ENCODE measurements at places on chromosomes 6 and 20.

- DNase-seq = no peak
These were observed 102.6 kb downstream of the PERP start for GRCh38 chr6:138004430-138005287.

DNA sequence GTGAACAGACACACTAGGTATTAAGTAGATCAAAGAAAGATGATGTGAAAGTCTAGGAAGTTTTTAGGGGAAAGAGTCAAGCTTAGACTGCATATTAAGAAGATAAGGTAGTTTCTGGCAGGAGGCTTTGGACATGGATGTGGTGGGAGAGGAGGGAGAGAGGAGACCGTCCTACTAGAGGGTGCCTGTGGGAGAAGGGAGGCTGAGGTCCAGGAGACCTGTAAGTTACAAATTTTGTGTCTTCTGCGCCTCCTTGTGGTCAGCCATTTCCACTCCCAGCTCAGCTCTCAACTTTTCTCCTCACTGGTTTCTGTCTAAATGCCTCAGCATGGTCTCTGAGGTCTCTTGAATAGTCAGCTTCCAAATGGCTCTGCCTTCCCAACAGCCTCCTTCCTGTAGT, 193.5 kb downstream of the UNC5CL start:
- DNase-seq = no peak

- no peak for DNase-seq
These were observed 42.6 kb upstream of the FNDC1 start for GRCh38 chr6:159126590-159126989.

DNA sequence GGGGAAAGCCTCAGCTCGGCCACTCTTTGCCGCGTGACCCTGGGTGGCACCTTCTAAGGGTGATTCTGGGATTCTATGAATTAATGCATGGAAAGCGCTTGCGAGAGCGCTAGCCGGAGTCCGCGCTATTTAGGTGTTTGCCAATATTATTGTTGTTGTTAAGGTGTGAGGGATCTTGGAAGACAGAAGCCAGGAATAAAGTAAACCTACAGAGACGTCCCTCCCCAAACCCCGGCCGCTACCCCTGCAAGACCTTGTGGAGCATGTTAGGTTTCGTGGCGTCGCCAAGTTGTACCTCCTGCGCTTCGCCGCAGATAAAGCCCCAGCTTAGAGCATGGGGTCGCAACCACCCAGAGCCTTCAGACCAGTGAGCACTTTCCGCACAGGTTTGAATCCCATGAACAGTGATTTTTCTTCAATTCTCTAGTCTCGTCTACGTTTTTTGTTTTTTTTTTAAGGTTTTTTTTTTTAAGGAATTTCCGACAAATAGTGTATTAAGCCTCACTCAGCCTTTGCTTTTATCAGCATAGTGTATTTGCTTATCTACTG, 16.9 kb upstream of the ZSCAN9 start:
- DNase-seq = no peak

GRCh38 chr6:47165918-47166317, 123.8 kb upstream of the ADGRF1 start:
- DNase-seq = no peak

- no peak for DNase-seq
These were observed 24.0 kb downstream of the ADA start for GRCh38 chr20:44627364-44628010.

- DNase-seq = no peak
These were observed 21.3 kb downstream of the PLCB1 start for GRCh38 chr20:8153281-8153908.

DNA sequence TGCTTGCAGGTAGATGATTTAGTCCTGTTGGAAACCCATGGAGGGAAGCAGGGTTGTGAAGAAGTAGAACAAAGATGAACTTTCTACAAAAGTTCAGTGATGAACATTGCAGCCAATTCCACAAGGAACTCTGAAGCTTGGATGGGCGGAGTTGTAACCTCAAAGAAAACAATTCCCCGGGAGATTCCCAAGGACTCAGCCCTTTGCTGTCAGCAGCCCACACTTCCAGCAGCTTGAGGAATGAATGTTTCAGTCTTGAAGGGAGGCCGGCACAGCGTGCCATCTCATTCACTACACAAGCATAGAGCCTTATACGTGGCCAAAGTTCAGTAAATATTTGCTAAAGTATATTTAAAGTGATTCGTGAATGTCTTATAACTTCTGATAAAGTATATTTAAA, 269.4 kb downstream of the NKAIN2 start:
- DNase-seq = no peak

DNA sequence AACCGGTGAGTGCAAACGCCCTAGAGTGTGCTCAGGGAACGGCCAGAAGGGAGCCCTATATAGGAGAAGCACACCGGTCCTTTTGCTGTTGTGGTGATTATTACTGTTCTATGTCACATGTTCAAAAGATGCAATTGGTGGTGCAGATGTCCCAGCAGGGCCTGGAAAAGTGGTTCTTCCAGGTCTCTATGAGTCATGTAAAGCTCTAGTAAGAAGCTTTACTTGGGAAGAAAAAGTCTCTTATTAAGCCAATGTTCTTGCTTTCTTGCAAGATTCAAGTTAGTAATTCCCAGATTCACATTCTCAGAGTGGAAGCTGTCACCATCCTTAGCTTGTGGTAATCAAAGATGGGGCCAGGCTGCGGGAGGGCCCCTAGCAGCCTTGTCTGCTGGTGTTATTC, 23.3 kb downstream of the EDN3 start:
- DNase-seq = no peak
